ENCODE measurements at places on chromosomes 1 and 21.
A peak's percentile ranks its signal among the peaks of the same experiment; 100 is the strongest.

DNA sequence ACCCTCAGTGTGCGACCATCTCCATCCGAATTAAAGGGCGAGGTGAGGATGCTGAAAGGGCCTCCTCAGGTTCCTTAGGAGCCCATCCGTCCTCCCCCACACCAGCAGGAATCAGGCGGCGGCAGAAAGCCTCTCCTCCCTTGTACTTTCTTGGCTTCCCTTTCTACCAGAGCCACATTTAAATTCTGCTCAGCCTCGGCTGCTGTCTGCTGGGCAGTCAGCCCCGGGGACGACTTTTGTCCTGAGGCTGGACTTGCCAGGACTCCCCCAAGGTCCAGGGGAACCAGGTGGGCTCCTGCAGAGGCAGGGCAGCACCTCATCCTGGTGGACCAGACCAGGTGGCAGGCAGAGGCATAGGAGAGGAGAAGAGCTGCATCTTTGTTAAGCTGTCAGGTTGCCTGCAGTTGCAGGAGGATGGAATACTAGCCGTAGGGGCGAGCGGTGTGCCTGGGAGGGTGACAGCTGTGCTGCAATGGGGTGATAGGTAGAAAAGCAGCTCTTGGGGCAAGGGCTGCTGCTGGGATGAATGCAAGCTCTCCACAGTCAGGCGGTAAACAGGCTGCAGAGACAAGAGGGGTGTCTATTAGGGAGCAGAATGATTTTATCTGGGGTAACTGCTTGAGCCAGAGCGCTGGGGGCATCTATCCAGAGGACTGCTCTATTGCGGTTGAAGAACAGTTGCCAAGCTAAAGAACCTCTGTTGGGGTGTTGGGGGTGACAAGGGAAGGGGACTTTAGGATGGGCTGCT lies 46.2 kb upstream of the WASF2 start:
- DNase-seq = no peak

GRCh38 chr1:109983380-109984189 lies 980 bp upstream of the AHCYL1 start:
- DNase-seq = no peak

DNA sequence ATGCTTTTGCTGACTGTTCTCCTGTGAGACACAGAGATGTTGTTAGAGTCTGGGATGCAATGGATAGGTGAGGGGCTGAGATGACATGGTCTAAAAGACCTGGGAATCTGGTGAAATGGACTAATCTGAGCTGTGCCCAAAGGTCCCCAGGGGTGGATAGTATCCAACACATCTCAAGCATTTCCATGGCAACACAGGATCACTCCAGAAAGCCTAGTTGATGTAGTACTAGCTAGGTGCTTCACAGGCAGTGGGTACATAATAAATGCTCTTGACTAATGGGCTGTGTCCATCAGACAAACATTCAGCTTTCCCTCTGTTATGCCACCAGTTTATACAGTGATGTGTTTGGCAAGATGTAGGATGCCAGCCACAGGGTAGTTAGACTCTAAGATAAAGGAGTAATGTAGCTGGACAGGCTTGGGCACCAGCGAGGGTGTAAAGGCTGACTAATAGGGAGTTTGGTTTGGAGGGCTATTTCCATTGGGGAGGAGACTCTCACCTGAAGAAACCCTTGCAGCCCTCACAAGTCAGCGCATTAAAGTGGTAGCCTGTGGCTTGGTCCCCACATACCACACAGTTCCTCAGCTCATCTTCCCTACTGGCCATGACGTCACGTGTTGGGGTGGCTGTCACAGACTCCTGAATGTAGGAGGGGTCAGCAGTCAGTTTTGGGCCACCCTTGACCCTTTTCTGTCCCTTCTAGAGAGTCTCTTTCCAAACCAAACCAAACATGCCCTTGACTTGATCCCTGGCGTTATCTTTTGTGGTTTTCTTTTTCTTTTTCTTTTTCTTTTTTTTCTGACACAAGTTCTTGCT lies 1.8 kb downstream of the NR1I3 start:
- no peak for DNase-seq

DNA sequence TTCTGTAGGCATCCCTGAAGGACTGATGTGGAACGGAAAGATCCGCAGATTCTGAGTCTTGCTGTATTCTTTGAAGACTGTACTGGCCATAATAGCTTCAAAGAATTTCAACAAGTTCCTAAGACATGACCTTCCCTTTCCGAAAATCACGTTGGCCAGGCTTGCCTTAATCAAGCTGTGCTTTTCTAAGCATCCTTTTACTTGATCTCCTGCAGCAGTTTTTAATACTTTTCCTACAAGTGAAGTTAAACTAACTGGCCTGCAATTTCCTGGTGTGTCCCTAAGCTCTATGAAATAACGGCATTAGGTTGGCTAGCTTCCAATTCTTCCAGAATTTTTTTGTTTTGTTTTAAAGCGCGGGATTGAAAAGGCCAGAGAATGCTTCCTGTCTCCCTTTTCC lies 40.3 kb downstream of the SPAG17 start:
- DNase-seq = no peak

GRCh38 chr1:246445503-246445902 lies 61.6 kb downstream of the SMYD3 start:
- no peak for DNase-seq

- no peak for DNase-seq
Observed at GRCh38 chr21:36754241-36754898, 55.5 kb downstream of the SIM2 start.

GRCh38 chr1:214983126-214983869 lies 99.2 kb upstream of the KCNK2 start:
- no peak for DNase-seq

DNA sequence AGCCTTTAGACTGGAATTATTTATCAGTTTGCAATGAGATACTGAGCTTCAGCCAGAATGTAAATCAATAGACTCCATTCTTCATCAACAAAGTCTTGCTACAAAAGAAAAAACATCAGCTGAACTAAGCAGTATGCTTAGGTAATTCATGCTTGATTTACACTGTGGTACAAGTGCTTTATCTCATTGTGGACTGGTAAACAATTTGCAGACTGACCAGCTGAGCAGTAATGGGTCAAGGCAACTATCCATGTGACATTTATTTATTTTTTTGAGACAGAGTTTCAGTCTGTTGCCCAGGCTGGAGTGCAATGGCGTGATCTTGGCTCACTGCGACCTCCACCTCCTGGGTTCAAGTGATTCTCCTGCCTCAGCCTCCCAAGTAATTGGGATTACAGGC lies 39.8 kb upstream of the SYT2 start:
- DNase-seq = no peak

DNA sequence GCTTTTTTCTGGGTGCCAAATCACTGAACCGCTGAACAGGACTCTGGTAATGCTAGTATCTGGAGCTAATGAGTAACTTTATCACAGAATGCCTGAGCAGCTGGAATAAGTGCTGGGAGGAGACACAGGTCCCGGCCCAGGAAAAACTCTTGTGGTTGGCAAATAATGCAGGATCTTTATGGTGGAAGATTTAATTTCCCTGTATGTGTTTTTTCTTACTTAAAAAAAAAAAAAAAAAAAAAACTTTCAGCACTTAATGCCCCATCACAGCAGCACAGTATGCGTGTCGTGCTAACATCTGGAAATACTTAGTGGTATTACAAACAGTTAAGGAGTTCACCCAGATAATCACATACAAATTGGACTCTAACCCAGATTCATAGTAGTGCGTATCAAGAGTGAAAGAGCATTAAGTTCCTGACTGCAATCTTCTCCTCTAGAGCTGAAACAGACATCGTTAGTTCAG lies 220.7 kb downstream of the TOMM20 start:
- DNase-seq = no peak

GRCh38 chr1:29235955-29236711 lies at the start of gene PTPRU:
Gene PTPRU, plus strand, starts transcription at chr1:29236522. Its CDS starts 123 bp downstream, at chr1:29236645.
- DNase-seq = peak; percentile 65

- DNase-seq = no peak
Observed at GRCh38 chr1:167912294-167912693, 1.6 kb downstream of the ADCY10 start.

DNA sequence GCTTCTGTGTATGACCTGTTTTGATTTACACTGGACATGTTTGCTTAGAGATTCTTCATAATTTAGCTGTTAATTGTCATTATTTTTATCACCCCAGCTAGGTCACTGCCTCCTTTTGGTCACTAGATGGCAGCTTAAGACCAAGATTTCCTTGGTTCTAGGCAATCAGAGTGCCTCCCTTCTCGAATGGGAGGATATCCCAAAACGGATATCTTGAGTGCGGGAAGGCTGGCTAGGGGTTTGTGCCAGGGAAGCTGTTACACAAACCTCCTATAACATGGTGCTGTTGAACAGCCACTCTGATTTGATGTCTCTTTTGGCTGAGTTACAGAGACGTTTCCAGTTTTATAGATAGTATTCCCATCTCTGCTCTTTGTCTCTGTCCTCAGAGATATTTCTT lies 283.5 kb downstream of the S1PR1 start:
- DNase-seq = no peak

GRCh38 chr1:229699613-229700267 lies 73.7 kb downstream of the URB2 start:
- DNase-seq = no peak

DNA sequence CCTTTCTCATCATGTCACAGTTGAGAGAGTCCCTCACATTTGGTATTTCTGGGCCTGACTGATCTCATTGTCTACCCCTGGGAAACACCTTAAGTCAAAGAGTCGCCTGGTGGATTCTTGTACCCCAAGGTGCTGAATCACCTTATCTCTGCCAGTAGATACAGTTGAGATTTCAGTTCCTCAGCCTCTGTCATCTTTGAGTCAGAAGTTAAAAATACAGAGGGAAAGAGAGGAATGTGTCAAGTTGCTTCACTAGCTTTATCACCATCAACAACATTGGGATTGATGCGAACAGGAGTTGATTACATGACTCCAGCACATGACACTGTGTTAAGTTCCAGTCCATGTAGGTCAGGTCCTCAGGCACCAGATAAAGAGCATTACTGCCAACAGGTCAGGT lies 513.0 kb downstream of the NUF2 start:
- no peak for DNase-seq

GRCh38 chr1:147264158-147264768 lies 21.8 kb downstream of the CHD1L start:
- no peak for DNase-seq

- no peak for DNase-seq
Observed at GRCh38 chr1:14605945-14606344, 7.5 kb downstream of the KAZN start.

GRCh38 chr1:37306461-37306860 lies 167.9 kb upstream of the ZC3H12A start:
- DNase-seq = no peak

- DNase-seq = no peak
Observed at GRCh38 chr1:87236585-87236984, 92.1 kb upstream of the LMO4 start.

DNA sequence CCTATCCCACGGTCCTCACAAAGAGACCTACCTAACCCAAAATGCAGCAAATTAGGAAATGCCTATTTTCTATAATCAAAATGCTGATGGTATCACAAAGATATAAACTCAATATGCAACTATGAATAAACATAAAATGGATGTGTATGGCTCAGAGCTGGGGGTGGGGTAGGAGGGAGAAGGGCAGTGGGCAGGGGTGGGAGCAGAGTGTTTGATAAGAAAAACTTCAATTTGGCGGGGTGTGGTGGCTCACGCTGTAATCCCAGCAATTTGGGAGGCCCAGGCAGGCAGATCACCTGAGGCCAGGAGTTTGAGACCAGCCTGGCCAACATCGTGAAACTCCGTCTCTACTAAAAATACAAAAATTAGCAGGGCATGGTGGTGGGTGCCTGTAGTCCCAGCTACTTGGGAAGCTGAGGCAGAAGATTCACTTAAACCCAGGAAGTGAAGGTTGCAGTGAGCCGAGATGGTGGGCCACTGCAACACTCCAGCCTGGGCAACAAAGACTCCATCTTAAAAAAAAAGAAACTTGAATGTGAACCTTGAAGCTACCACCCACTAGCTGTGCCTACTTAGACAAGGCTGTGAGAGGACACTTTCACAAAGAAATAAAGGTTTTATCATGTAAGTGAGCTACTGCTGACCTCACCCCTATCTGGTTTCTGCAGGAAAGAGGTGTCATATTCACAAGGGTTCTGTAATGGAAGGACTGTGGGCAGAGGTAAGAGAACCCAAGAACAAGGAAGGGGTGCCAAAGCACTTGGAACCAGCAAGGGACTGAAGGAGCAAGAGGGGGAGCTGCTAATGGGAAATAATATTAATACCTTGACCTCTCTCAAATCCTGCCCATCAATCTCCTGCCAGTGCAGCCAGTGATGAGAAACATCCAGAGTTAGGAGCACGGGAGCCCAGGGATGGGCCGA lies 53.0 kb downstream of the HLCS start:
- no peak for DNase-seq
